ENCODE measurements at places on chromosomes 2 and 18.
A peak's percentile ranks its signal among the peaks of the same experiment; 100 is the strongest.

DNA sequence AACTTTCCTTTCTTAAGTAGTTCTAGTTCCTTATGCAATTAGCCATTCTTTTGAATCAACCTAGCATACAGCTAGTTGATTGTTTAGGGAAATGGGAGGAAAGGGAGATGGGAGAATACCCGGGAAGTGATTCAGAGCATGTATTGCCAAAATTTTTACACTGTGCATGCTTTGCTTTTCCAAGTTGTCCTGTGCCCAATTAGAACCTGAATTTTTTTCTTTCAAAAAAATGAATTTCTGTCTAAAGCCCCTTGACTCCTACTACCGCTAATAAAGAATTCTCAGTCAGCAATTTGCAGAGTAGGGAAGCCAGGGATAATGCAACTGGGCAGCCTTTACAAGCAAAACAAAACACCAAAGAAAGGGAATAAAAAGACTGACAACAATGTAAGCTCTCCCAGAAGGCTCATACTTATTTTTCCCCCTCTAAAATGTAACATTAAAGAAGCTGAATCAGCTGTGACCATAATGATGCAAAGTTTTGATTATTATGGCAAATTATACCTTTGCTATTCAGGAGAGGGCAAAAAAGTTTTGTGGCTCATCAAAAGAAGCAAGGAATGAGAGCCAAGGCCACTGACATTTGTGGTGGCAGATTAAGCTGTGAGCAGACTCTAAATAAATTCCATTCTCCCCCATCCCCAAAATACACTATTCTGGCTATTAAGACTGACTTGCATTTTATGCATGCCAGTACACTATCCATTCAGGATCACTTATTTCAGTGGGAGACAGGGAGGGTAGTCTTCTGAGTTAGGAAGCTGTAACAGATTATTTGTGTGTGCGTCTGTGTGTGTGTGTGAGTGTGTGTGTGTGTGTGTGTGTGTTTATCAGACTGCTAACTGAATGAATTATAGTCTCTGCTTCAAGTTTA is 174.3 kb downstream of the ERBB4 start:
- DNase-seq = no peak

- no peak for DNase-seq
These were observed 200.3 kb upstream of the SLC8A1 start for GRCh38 chr2:40652155-40652554.

- no peak for DNase-seq
These were observed 91.0 kb downstream of the MCFD2 start for GRCh38 chr2:46824611-46825010.

GRCh38 chr2:95047629-95048510 is 22.4 kb downstream of the MAL start:
- no peak for DNase-seq

DNA sequence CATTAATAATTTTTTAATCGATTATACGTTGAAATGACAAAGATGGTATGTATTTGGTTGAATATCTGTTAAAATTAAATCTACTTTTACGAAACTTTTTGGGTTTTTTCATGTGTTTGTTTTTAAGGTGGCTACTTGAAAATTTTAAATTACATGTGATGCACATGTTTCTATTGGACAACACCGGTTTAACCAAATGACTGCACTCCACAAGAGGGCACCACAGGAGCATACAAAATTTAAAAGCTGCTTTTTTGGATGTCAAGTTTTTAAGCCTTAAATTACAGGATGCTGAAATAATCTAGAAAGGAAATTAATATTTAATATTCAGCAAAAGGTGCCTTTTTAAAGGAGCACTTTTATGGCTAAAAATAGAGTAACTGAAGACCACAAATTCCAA is 98.7 kb downstream of the ACVR1 start:
- DNase-seq = peak; percentile 67

GRCh38 chr2:220168891-220169546 is 541.6 kb downstream of the SLC4A3 start:
- DNase-seq = peak; percentile 93

- DNase-seq = no peak
These were observed 16.4 kb upstream of the CD8A start for GRCh38 chr2:86807133-86807467.

DNA sequence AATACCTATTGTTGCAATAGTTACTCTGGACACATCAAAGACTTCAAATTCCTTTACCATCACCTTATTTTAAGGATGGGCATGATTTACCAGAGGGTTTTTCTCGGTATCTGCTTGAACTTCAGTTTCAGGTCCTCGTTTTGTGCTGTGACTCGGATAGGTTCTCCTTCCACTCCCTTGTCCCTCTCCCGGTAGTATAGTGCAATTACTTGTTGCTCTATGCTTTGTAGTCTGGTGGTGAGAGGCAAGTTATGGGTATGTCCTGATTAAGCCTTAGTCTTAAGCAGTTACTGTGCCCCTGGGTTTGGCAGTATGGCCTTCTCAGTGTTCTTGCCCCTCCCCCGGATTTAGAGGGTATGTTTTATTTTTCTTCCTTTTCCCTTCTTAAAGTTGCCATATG is 96.6 kb downstream of the RHBDD1 start:
- DNase-seq = no peak

DNA sequence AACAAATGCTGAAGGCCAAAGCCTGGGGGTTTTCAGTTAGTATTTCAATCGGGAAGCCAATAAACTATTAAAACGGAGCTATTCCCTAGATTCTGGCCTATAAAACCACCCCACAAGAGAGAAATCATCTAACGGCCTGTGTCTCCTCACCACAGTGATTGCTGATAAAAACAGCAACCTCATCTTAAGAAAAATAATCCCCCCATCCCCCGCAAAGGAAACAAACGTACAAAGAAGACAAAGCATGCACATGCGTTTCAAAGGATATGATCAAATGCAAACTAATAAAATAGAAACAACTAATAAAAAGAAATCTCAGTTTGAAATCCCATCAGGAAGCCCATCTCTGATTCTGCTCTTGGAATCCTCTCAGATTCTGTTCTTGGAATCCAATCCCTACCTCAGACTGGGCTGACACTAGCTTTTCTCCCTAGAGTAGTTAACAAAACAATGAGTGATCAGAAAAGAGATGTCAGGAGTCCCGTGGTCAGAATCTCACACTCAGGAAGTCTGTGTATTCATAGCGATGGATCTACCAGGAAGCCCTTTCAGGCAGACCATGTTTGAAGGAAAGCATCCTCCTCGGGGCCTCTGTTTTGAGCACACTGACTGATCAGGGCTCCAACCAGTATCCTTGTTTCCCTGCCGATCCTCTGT is 150.7 kb downstream of the THADA start:
- peak; percentile 42 for DNase-seq

DNA sequence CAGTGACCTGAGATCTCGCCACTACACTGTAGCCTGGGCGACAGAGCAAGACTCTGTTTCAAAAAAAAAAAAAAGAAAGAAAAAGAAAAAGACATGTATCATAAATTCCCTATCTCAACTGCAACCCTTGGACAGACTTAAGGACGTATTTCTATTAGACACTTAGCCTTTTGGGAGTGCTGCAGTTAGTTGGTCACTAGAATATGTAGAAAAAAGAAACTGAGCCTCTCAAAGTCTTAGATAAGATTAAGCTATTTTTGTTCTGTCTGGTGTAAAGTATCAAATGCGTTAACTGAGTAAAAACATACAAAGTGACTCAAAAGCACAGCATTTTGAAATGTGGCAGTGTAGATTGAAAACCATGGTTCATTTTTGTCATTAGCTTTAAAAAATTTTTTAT is 7.3 kb downstream of the NBEAL1 start:
- no peak for DNase-seq

DNA sequence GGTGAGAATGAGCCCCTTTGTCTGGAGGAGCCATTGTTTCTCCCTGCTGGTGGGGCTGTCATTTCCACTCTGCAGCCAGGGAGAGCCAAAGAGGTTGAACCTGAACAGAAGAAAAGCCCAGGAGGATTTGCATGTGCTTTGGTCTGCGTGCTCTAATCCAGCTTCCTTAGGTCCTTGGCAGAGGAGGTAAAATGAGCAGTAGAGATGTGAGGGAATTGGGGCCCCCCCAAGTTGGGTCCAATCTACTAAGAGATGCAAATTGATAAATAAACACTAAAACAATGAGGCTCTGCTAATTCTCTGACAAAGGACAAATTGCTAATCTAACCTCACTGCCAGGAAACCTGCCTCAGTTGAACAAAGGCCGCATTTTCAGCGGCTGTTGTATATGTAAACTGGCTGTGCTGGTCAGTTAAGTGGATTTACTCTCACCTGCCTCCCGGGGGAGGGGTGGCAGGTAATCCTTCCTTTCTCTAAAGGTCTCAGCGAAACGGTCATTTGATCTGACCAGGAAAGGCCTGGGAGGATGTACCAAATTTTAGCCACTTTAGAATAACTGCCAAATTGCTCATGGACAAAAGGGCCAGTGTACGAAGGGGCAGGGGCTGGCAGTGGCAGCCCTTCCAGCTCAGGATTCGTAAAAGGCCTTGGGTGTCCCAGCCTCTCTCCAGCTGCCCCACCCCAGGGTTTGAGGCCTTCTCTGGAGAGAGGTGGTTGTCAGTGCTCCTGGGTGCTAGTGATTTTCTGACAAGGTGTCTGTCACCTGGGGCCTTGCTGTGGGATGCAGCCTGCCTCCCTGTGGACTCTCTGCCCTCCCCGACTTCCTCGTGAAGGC is 193.6 kb downstream of the MIB1 start:
- DNase-seq = no peak

DNA sequence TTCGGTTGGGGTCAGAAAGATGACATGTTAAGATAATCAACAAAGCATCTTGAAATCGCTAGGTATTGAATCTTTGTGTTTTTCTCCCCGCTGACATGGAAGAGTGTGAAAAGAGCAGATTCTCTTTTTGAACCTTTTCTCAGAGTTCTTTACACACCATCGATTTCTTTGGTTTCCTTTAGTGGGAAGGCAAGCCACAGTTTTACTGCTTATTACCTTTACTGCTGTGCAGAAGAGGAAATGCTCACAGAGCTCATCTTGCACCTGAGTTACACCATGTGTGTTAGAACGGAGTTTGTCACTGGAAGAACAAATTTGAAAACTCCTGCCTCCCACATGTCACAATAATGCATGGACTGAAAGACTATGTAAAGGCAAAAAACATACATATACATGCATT is 45.3 kb upstream of the PDK1 start:
- DNase-seq = no peak

DNA sequence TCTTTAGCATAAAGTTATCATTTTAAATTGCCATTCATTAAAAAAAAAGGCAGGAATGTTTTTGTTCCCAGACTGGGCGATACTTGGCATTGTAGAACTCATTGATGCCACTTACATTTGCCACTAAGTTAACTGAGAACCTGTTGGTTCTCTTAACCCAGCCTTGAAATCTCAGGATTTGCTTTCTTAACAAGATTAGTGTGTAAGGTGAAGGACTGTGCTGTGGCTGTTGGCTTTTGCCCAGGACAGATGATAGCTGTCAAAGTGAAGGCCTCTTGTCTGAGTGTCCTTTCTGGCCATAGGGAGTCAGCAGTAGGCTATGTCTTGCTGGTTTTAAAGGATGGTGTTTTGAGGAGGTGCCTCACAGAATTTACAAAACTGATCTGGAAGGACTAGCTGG is 2.6 kb downstream of the DPYSL5 start:
- DNase-seq = no peak

GRCh38 chr2:24301599-24301998 is 58.7 kb downstream of the ITSN2 start:
- DNase-seq = no peak

GRCh38 chr2:176385838-176386237 is 116.6 kb downstream of the MTX2 start:
- no peak for DNase-seq

GRCh38 chr2:138846216-138846821 is 66.1 kb upstream of the NXPH2 start:
- DNase-seq = peak; percentile 17

- DNase-seq = no peak
These were observed at the start of gene SGPP2 for GRCh38 chr2:222424276-222424728. Gene SGPP2 (plus strand): TSS chr2:222424543. CDS start chr2:222424603, 60 bp downstream.

GRCh38 chr2:208725280-208725679 is 318.7 kb downstream of the PTH2R start:
- no peak for DNase-seq

GRCh38 chr2:105397953-105398335 is 907 bp downstream of the FHL2 start:
- no peak for DNase-seq

GRCh38 chr2:56580242-56580641 is 396.5 kb downstream of the CCDC85A start:
- no peak for DNase-seq
